ENCODE measurements at places on chromosomes 13 and 19.

- no peak for DNase-seq
Observed at GRCh38 chr19:38692458-38693379, 45.3 kb downstream of the ACTN4 start.

- no peak for DNase-seq
Observed at GRCh38 chr13:45102136-45102507, 18.2 kb upstream of the GTF2F2 start.

- DNase-seq = no peak
Observed at GRCh38 chr13:90201676-90202460, 1145.6 kb upstream of the MIR17HG start.

DNA sequence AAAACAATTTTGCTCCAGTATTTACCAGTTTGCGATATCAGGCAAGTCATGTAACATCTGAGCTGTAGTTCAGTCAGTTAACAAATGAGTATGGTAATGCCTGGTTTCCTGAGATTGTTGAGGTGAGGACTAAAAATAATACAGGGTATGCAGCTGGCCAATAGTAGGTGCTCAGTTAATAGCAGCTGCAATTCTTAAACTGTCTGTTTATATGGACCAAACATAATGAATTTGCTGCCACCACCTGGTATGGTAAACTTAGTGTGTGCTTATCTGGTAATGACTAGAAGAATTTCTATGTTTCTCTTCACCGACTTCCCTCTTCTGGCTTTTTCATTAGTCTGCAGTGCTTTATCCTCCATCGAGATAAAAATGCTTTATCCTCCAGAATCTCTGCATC lies 9.1 kb downstream of the ZMYM2 start:
- no peak for DNase-seq

DNA sequence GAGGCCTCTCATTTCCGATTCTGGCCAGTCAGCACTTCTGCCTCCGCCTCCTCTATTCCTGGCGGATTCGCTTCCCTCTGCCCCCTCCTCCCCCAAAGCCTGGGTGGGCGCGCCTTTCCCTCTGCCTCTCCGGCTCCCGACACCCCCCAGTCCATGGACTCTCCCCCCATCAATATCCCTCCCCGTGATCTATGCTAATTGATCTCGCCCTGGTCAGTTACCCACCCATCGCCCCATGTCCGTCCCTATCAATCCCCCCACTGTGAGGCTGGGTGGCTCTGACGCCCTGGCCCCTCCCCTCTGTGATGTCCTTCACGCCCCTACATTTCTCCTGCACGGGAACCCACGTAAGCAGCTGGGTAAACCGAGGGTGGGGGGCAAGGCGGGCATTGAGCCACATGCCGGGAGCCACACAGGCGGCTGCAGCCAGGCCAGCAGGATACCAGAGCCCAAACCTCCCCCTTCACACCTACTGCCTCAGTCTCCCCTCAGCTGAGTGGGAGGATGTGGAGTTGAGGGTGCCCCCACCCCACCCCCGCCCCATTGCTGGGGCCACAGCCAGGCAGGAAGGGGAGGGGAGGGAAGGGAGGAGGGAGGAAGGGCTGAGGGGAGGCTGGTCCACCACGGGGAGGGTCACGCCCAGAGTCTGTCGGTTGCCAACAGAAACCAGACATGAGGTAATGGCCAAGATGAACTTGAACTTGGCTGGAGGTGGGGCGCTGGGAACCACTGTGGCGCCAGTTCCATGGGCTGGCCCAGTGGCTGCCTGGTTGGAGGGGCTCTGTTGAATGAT lies 21.0 kb downstream of the SMIM24 start:
- DNase-seq = no peak

- DNase-seq = no peak
Observed at GRCh38 chr19:12611361-12611699, 610 bp downstream of the ZNF791 start.

DNA sequence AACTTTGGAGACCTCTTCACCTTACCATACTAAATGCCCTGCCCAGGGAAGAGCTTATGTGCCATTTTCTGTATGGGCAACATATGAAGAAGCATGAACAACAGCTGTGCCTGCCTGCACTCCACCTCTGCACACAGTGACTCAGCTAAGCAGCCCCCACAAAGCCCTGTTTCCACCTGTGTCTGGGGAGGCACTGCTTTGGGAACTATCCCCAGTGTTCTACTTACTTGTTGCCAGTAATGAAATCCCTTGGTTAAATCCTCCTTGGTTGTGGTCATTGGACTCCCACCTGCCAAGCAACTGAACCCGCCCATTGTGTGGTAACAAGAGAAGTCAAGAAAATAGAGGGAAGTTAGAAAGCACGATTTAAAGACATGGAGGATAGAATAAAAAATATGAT lies 84.6 kb downstream of the NALCN start:
- DNase-seq = no peak

GRCh38 chr19:5926641-5927440 lies 12.8 kb downstream of the CAPS start:
- DNase-seq = no peak

GRCh38 chr19:31152906-31153305 lies 196.3 kb downstream of the TSHZ3 start:
- no peak for DNase-seq

DNA sequence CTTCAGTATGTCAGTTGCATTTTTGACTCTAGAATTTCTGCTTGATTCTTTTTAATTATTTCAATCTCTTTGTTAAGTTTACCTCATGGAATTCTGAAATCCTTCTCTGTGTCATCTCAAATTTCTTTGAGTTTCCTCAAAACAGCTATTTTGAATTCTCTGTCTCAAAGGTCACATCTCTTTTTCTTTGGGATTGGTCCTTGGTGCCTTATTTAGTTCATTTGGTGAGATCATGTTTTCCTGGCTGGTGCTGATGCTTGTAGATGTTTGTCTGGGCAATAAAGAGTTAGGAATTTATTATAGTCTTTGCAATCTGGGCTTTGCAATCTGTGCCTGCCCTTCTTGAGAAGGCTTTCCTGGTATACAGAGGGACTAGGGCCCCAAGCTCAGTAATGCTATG lies 18.5 kb upstream of the KBTBD7 start:
- DNase-seq = no peak

- no peak for DNase-seq
Observed at GRCh38 chr19:18742838-18743783, 48.0 kb downstream of the COMP start.

- no peak for DNase-seq
Observed at GRCh38 chr19:31304831-31305312, 44.4 kb downstream of the TSHZ3 start.

DNA sequence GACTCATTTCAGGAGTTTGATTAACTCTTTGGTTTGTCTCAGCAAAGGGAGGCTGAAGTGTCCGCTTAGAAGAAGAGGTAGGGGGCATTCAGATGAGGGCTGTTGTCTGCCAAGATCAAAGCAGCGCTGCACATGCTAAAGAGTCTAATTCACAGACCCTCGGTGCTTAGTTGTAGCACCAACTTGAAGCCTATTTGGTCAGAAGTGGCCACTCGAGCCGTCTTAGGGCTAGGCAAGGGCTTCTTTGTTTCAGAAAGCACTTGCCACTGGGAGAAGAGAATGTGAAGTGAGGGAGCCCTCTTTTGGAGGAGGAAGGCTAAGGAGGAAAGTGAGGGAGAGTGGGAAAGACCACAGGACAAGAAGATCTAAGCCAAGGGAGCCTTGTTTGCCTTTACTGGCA lies 313.4 kb upstream of the TMTC4 start:
- no peak for DNase-seq

DNA sequence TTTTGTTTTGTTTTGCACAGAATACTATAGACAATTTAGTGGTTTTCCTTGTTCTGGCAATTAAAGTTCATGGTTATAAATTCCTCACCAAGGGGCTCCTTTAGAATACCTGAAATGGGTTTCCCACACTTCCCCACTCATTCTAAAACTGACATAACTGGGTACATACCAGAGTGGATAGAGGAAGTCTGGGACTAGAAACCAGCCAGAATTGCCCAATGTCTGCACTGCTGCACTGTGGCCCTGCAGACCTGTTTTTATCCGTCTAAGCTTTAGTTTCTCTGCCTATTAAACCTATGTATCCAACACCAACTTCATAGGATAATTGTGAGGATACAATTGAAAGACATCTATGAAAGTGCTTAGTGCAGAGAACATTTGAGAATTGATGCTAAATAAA lies 498.6 kb downstream of the KCTD12 start:
- DNase-seq = no peak

DNA sequence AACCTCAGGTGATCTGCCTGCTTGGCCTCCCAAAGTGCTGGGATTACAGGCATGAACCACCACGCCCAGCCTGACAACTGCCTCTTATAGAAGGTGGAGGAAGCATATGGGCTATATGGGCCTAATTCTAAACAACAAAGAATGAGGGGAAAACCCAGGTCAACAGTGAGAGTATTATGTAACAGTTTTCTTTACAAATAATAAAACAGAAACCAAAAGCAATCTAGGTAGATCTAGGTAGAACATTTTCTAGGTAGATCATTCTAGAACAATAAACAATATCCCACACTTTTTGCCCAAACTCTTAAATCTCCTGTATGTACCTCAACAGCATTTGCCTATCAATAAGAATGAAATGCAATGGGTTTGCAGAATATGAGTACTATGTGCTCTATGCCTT lies 267.4 kb downstream of the ABCC4 start:
- no peak for DNase-seq

DNA sequence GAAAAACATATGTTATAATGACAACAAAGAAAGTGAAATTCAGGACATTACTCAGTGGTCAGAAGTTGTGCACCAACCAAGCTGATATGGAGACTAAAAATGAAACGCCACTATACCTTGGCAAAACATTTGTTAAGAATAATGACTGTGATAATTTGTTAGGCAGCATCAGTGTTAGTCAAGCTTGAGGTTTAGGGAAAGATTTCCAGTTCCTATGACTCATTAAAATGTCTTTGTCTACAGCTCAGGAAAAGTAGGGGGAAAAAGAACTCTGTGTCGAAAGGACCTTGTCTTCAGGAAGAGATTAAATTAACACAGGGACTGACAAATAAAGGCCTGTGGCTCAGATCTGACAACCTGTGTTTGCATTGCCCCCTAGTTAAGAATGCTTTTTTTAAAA lies 764.1 kb upstream of the SLITRK6 start:
- no peak for DNase-seq

DNA sequence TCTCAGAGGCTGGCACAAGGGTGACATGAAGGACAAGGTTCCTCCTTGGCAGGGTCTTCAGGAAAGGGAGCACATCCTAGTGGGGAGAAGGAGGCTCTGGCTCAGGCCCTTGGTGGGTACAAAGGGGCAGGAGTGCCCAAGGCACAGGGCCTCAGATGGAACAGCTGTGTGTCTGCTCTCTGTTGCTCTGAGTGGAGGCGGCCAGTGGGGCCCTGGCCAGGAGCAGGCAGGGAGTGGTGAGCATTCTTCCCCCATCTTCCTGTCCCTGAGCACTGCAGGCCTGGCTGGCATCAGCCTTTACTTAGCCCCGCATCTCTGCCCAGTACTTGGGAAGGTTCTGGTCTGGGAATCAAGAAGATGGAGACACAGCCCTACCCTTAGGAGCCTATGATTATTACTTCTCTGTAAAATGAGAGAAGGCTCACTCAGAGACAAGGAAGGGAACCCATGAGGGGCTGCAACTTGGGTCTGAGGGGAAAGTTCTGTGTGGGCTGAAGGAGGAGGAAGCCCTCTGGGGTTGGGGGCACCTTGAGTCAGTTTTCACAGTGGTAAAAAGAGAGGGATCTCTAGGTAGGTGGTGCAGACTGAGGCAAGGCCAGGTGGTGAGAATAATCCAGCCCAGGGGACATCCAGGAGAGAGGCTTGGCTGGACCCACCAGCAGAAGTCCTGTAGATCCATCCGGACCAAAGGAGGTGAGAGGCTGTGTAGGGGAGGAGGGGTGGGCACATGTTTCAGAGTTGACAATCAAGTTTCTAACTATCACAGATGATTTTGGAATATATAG lies 173.5 kb downstream of the TSHZ3 start:
- DNase-seq = no peak

- DNase-seq = peak; percentile 57
Observed at GRCh38 chr19:48351341-48351752, 12.4 kb downstream of the TMEM143 start.

GRCh38 chr19:347946-348861 lies 3.6 kb upstream of the MIER2 start:
- DNase-seq = no peak

DNA sequence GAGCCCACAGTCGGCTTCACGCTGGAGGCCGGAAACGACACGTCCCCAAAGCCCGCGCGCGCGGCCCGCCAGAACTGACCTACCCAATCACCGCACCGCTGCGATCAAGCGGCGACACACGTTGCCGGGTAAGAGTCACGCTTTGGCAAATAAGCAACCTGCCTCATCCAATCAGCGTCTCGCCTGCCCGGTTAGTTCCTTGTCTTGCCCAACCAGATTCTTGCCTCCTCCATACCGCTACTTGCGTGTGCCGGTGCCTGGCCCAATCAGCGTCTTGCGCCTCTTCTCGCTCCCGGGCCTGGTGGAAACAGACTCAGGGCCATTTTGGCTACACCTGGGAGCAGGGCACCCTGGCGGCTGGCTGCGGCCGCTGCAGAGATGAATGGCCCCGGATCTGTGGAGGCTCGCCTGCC lies 11.6 kb upstream of the ZNF544 start:
- no peak for DNase-seq

GRCh38 chr13:55682776-55683175 lies 1457.9 kb upstream of the PRR20A start:
- no peak for DNase-seq

DNA sequence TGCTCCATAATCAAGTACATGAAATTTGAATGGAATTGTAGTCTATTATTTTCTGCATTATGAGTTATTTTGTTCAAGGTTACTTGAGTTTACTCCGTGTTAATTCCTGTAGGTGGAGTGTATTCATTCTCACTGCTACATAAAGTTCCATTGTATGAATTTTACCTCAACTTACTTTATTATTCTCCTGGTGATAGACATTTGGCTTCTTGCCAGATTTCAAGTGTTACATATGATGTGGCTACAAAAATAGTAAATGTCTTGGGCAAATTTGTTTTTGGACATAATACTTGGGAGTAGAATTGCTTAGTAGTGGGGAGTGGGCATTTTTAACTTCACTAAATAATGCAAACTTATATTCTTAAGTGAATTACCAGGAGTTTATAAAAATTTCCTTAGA lies 328.9 kb downstream of the SHISA2 start:
- DNase-seq = no peak

GRCh38 chr13:105048677-105049076 lies 1486.8 kb downstream of the EFNB2 start:
- no peak for DNase-seq

- DNase-seq = no peak
Observed at GRCh38 chr13:24185591-24186232, 25.2 kb downstream of the SPATA13 start.

DNA sequence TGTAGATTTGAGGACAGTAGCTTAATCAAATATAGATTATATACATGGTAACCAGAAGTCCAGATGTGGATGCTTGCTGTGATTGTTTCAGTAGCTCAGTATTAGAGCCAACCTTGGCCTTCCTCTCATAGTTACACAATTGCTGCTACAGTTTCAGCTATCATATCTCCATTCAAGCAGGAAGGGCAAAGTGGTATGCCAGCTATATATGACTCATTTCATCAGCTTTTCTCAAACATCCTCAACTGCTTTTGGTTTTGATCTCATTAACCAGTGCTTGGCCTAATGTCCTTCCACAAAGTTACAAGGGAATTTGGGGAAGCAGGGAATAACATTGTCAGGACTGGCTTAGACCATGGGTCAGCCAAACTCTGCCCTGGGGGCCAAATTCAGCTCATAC lies 73.0 kb upstream of the MAB21L1 start:
- DNase-seq = no peak

Data from Jurkat, Clone E6-1 (cell line).